Ammon's horn (tissue), 1 donor: ENCODE measurements at places on chromosomes 4 and X.

DNA sequence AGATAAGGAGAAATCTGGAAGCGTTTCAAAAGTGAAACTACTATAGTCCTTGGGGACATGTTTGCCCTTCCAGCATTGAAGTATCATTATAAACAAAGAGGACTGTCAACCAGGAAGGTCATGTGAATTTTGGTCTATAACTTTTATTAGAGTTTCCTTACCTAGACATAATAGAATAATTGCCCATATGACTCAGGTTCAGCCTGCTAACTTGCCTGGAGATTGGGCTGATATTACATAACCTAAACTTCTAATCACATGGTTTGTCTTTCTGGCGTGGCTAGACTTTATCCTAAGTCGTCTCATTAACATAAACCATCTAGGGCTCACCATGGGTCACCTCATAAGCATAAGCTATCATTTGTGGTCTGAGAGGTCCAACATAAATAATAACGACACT is 775.9 kb downstream of the CENPC start:
- no peak for DNase-seq

DNA sequence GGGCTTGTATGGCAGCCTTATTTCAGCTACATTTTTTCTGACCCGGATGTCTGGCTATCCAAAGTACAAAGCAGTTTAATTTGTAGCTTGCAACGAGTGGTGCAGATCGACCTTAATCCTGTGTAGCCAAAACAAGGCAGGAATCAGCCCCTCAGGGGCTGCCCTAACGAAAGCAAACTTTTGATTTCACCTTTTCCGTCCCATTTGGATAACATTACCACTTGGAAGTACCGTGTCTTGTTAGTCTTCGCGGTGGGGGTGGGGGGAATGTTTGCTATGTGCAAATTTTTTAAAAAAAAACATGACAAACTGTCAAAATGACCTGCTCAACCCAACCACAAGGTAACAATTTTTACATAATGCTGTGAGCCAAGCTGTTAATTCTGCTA is 766 bp upstream of the DNAJB14 start:
- DNase-seq, result no peak

DNA sequence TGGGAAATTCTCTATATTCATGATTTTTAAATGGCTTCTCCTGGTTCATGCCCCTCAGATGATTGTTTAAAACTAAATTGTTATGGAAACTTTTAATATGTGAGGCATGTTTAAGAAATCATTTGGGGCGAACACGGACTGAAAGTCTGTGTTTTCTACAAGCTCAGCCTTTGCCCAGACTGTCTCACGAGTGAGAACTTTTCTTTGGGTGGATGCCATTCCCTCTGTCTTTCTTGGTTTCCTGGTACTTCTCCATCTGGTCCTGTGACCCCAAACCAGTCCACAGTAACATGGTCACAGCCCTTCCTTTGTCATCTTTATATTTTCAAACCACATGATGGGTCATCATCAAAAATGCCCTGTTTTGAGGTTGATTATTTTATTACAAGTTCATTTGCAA is 186.6 kb upstream of the GNPDA2 start:
- peak; percentile 16 for DNase-seq

- peak; percentile 37 for DNase-seq
Measured at GRCh38 chrX:38654302-38654701, 93.0 kb downstream of the TSPAN7 start.

GRCh38 chrX:66635360-66635759 is 3.5 kb downstream of the EDA2R start:
- DNase-seq, result no peak

DNA sequence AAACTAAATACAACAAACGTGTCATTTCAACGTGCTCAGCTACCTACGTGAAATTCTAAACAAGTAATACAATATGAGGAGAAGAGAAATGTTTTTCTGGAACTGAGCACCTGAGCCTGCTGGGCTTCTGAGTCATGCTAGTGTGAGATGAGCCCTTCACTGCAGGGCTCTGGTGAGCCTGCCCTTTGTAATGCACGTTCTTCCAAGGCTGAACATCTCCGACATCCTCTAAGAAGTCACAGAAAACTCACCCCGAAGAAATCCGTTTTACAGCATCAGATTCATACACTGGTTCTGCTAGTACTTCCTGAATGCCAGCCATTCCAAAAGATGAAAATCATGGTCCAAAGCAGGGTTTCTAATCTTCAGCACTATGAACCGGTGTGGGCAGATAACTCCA is 157.1 kb downstream of the AMELX start:
- DNase-seq, result no peak

GRCh38 chr4:17347445-17347844 is 164.4 kb downstream of the QDPR start:
- peak; percentile 20 for DNase-seq

DNA sequence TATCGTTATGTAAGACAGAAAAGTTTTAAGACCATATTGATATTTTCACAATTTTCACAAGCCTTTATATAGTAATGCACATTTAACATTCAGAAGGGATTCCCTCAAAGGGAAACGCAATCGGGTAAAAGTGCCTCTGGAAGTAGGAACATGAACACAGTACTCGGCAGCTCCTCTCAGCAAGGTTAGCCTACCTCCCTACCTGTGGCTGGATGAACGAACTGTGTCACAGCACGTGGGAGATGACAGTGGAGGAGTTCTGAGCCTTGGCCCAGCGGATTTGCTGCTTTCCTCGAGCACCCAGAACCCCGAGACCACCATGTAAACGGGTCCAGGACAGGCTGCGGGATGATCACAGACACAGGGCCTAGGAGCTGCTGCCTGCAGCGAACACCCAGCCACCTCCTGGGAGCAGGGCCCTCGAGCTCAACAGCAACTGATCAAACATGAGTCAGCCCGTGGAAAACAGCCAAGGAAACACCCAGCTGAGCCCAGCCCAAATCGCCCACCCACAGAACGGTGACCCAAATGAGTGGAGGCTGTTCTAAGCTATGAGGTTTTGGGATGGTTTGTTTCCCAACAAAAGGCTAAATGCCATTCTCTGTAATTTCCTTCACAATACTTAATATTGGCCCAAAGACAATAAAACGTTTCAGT is 30.4 kb downstream of the FAT1 start:
- no peak for DNase-seq

DNA sequence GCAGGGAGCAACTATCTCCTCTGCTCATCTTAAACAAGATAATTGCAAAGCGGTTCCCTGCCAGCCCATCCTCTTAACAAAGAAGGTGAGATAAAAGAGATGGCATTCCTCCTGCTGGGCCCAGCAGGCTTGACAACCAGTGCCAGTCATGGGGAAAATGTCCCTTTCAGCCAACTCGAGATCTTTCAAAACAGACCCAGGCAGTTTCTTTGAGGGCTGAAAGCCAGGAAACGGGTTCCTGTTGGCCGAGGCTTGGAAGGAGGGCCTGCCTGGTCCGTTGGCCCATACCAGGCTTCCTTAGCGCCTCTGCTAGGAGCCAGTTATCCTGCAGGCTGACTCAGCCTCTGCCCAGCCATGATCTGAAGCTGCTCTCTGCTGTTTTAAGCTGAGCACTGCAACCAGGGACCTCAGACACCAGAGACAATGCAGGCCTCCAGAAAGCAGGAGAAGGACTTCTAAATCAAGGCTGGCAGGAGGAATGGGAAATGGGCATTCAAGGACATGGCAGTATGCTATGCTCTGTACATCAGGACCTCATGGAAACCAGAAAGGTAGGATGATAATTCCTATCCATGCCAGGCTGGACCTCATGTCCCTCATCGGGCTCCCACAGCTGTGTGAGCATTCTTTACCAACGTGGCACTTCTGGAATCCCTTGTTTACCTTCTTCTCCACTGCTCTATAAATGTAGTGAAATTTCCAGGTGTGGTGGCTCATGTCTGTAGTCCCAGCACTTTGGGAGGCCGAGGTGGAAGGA is 42.4 kb upstream of the SLC2A9 start:
- DNase-seq, result peak; percentile 93

DNA sequence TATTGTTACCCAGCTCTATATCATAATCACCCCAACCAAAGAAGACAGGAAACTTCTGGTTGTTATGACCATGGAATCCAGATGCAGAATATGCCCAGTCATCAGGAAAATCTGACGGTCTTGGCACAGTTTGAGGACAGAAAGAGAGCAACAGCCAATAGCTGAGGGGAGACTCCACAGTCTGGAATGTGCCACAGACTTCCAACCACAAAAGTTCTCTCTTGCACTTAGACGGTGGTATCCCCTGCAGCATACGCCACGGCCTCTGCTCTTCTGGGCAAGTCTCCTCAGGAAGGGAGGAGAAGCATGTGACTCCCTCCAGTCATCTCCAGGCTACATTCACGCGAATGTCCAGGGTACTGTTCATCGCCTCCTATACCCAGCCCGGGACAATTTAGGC is 18.4 kb downstream of the ZNF827 start:
- DNase-seq, result no peak

DNA sequence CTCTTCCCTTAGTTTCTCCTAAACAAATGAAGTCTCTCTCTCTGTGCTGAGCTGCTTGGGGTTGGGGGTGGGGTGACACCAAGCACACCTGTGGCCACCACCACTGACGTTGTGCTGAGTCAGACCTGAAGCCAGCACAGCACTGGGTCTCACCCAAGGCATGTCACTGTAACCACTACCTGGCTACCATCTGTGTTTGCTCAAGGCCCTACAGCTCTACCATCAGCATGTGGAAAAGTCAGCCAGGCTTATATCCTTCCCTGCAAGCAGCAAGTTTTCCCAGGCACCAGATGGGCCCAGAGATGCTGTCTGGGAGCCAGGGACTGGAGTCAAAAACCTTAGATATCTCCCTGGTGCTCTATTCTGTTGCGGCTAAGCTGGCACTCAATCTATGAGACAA is 6.9 kb downstream of the CXCL10 start:
- DNase-seq, result peak; percentile 25

DNA sequence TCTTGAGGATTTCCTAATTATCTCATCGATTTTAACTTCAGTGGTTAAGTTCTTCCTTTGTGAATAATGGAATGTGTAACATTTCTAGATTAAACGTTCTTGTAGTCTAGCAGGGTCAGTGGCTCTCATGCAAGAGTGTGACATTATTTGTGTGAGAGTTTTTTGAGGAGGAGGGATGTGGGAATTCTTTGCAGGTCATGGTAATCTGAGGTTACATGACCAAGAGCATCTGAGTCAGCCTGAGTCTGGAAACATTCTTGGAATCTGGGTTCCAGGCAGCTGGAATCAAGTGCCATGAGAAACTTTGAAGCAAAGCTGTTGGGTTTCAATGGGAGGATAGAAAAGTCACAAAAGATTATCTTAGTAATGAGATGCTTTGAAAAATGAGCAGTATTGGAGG is 49.5 kb downstream of the GK start:
- DNase-seq, result no peak

DNA sequence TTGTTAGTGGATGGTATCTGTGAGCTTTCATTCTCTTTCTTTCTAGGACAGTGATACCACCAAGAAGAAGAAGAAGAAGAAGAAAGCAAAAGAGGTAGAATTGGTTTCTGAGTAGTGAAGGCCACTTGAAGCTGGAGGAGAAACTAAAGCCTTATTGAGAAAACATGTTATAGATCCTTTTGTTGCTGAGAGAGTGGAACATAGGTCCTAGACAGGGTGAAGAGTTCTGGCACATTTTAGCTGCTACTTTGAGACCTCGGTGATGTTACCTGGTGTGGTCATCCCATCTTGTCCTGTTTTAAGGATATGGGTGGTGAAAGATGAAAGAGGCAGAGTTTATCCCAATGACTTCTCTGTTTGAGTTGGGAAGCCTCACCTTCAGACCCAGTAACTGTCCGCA is 14.1 kb downstream of the DKC1 start:
- DNase-seq, result no peak

DNA sequence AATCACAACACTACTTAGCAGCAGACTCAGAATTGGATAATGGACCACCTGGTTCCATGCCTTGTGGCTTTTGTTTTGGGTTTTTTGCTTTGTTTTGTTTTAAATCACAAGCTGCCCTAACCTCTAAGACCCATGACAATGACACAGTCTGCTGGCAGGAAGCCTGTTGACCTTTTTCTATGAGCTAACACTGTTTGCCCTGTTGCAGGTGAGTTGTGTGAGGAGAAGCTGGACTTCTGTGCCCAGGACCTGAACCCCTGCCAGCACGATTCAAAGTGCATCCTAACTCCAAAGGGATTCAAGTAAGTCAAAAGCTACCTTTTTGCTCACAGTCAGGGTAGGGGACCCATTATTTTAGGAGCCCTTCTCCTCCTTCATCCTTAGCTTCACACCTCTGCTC is 110.8 kb upstream of the PACRGL start:
- no peak for DNase-seq

DNA sequence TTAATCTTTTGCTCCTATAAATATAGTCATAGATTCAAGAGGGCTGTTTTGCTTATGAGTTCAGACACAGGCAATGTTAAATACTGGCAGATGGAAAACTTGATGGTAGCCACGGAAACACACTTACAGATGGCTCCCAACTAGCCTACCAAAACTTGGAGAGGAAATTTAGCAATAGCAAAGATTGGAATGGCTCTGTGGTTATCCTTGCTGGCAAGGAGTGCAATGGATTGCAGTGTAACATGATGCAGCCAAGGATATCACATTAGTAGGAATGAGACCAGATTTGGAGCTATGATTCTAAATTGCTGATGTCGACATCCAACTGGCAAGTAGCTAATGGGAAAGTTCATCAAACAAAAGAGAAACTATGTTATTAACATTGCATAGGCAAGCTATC is 791.0 kb upstream of the DIAPH2 start:
- DNase-seq, result no peak

GRCh38 chr4:187208651-187209050 is 485.0 kb upstream of the FAT1 start:
- DNase-seq, result no peak

GRCh38 chr4:73865431-73866096 is 3.6 kb upstream of the CXCL1 start:
- no peak for DNase-seq

DNA sequence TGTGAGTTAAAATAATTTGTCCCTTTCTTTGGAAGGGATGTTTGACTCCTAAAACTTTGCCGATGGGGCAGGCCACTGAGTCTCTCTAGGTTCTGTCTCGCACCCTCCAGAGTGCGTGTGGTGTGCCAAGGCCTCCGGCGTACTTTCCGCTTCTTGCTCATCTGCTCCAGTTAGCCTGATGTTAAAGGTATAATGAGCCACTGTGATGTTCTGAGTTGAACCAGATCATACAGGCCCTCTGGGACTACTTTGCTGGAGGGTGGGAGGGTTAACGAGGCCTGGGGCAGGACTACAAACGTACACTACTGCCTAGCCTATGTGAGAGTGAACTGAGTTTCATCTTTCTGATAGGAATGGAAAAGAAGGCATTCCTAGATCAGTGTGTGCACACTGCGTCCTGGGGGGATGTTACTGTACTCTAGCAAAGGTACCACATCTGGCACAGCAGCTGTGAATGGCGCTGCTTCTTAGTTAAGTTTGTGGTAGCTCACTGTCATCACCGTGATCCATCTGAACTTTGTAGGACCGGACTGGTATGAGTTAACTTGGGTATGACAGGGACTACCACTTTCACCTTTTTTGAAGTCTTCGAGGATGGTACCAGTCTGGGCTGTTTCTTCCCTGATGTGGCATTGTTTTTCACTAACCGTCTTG is 60.2 kb downstream of the RGS12 start:
- no peak for DNase-seq

DNA sequence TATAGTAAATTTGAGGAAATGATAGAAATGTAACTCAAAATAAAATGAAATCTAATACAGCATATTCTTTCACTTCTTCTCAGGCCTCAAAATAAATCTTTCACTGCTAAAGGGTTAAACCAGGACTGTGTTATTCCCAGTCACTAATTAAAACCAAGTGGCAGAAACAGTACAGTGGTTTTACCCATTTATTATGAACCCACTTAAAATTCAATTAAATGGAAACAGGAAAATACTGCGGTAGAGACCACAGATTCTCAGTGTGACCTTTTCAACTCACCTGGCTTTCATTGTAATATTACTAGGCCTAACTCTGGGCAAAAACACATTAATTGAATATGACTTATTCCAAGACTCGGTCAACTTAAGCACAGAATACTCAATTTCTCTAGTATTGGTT is 176.5 kb upstream of the DKK2 start:
- no peak for DNase-seq
